Esophagus squamous epithelium (tissue), 5 donors: ENCODE measurements at places on chromosomes 12 and 14.

DNA sequence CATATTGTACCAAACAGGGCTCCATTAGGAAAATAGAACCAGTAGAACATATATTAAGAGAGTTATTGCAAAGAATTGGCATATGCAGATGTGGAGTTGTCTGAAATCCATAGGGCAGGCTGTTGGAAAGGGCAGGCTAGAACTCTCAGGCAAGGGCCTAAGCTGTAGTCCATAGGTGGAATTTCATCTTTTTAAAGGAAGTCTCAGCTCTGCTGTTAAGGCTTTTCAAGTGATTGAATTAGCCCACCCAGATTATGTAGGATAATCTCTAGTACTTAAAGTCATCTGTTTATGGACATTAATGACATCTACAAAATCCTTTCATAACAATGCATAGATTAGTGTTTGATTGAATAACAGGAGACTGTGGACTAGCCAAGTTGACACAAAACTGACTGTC is 59.4 kb downstream of the RAD51B start:
- DNase-seq: no peak

GRCh38 chr12:63294327-63294632 is 143.3 kb upstream of the AVPR1A start:
- no peak for DNase-seq

GRCh38 chr14:20295067-20295466 is 10.7 kb downstream of the TTC5 start:
- DNase-seq: no peak

DNA sequence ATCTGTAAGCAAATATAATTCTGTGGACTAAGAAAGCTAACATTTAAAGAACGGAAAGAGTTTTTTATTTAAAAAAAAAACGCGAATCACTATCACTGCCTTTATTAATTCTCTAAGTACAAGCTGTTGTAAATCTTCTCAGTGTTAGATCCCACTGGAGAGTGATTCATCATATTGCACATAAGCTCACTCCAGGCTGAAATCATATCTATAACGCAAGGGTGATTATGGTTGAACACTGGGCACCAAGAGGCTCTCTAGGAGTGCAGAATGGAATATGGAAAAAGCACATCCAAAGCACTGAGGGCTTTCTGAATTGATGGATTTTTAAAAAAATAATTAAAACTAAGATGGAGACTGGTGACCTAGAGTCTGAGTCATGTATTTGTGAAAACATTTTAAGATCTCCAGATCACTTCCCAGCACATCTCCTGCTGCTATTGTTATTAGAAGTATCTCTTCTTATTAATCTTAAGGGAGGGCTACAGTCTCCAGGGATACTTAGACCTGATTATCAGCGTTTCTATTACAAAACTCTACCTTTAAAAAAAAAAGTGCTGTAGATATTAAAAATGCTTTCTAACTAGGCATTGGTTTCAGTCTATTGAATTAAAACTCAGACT is 1106.8 kb downstream of the AACS start:
- no peak for DNase-seq

DNA sequence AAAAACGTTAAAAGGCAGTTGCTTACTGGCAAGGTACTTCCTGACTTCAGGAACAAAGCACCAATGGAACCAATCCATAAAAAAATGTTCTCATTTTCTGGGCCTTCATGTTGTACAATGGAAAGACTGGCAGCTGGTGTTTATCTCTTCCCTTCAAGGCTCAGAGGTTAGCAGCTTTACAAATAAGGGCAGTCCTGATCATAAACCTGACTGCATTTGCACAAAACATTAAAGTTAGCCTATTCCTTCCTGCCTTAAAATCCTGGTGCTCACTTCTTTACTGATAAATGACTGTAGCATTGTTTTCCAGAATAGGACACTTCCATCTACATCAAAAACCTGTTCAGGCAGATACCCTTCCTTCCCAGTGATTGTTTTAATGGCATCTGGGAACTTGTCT is 19.2 kb downstream of the IL26 start:
- DNase-seq: no peak

GRCh38 chr14:49946320-49947141 is 53.6 kb downstream of the ARF6 start:
- no peak for DNase-seq

DNA sequence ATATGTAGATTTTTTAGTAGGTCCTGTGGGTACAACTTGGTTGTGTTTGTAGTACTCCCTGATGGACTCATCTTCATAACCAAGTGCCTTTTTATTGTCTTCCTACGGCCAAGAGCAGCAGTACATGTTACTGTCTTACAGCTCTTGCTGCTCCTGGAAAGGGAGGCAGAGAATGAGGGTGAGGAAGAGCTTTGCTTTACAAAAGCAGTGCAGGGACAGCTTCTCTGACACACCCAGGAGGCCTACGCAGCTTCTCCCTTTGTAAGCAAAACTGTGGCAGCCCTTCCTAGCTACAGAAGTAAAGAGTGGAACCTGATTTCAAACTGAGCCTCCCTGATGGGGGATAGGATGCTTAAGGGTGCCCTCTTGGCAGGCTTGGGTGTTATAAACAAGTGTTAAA is 18.6 kb downstream of the MYRFL start:
- DNase-seq: no peak

DNA sequence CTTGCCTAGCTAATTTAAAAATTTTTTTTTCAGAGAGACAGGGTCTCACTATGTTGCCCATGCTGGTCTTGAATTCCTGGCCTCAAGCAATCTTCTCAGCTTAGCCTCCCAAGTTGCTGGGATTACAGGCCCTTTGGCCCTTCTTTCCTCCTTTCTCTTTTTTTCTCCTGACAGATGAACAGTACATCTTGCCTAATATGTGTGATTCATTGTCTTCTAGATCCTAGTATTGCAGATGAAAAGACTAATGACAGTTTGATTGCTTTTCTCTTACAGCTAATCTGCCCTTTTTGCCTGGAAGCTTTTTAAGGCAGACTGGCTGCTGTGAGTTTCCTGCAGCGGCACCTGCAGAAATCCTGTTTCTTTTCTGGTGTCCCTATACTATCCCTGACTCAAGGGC is 12.0 kb downstream of the DEPDC4 start:
- DNase-seq: no peak

GRCh38 chr14:24798911-24799462 is 165.0 kb upstream of the GZMB start:
- DNase-seq: no peak

DNA sequence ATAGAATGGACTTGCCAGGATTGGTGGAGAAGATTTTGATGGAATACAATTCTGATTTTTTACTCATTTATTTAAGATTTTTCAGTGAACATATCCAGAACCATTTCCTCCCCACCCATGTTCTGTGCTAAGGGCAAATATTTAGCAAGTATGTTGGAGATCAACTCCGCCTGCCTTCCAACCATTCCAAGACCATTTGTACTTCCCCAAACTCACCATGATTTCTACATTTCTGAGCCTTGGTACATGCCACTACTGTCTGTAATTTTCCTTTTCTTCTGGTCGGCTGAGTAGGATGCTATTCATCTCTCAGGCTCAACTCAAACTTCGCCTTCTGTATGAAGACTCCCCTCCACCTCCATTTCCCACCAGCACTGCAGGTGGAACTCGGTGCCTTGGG is 150.6 kb downstream of the NTF3 start:
- DNase-seq: no peak
